Activated CD4-positive, alpha-beta T cell treated with anti-CD3 and anti-CD28 coated beads for 24 hours (primary cell): ENCODE measurements at places on chromosomes 7 and 10.

GRCh38 chr10:132710746-132711612 lies 75.0 kb downstream of the NKX6-2 start:
- DNase-seq, result no peak

- no peak for DNase-seq
Observed at GRCh38 chr7:90461219-90461618, 8.2 kb upstream of the PTTG1IP2 start.

- no peak for DNase-seq
Observed at GRCh38 chr10:58868736-58869435, 307.6 kb upstream of the PHYHIPL start.

DNA sequence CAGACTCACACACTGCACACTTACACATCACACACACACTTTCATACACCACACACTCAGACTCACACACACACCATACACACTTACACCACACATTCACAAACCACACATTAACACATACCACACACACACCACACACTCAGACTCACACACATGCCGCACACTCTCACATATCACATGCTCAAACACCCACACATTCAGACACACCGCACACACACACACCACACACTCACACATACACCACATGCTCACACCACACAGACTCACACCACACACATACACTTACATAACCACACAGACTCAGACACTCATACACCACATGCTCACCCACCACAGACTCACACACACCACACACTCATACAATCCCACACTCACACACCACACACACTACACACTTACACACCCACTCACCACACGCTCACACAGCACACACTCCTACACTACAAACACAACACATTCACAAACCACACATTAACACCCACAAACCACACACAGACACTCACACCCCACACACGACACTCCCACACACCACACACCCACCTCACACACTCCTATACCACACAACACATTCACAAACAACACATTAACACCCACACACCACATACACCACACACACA lies 125.4 kb downstream of the EVX1 start:
- no peak for DNase-seq

- DNase-seq, result no peak
Observed at GRCh38 chr7:117901089-117901797, 28.0 kb upstream of the CTTNBP2 start.

GRCh38 chr7:117907049-117907640 lies 33.9 kb upstream of the CTTNBP2 start:
- DNase-seq, result no peak

GRCh38 chr7:152891837-152892236 lies 132.3 kb downstream of the ACTR3B start:
- no peak for DNase-seq

DNA sequence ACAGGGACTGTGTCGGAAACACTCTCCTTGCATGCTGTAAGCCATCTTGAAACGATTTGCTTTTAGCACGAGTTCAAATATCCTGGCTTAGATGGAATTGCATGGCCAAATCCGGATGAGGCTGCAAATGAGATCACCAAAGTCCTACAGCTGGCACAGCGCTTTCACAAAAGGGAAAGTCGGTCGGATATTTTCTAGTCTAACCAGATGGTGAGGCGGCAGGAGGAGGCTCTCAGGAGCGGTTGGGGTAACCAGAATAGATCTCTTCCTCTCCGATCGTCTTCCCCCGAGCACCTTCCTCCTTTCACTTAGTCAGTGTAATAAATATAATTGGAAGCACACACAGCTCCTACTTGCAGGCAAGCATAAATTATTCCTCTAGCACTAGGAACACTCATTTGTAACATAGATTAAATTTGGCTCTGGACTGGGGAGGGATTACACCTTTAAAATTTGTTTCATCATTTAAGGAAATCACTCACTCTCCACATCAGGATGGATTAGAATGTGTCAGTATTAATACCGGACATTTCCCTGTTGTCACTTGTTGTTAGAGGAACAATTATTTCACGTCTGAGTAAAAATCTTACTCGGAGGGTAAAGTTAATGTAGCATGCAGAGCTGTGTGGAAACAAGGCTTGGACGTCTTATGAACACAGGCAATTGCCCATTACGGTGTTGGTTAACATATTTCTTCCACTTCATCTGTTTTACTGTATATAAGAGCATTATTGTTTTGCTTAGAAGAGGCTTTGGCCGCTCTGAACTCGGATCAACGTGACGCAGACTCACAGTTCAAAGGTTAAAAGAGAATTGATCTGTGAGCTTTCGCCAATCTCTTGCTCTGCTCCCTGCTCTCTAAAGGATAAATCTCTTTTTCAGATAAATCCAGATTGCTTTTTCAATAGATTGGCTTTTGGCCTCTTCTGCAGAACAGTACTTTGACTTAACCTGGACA lies 857.9 kb downstream of the TYW1 start:
- no peak for DNase-seq

DNA sequence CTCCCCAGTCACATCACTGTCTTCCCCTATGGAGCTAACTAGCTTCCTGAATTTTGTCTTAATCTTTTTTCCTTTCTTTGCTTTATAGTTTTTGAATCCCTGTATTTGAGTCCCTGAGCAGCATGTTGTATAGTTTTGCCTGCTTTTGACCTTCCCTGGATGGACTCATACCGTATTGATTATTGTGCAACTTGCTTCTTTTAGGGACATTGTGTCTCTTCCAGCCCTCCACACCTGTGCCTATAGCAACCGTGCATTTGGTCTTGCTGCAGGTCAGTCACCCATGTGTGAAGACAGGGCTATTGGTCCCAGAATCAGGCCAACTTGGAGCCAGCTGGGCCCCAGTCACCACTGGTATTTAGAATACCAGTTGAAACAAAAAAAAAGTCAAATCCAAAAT lies 158.9 kb upstream of the ADCY1 start:
- DNase-seq, result no peak

- no peak for DNase-seq
Observed at GRCh38 chr10:70832852-70833528, 17.2 kb downstream of the SGPL1 start.

- DNase-seq, result no peak
Observed at GRCh38 chr10:74824184-74824899, 2.1 kb upstream of the KAT6B start.

- DNase-seq, result no peak
Observed at GRCh38 chr7:80659120-80660055, 20.9 kb downstream of the CD36 start.

DNA sequence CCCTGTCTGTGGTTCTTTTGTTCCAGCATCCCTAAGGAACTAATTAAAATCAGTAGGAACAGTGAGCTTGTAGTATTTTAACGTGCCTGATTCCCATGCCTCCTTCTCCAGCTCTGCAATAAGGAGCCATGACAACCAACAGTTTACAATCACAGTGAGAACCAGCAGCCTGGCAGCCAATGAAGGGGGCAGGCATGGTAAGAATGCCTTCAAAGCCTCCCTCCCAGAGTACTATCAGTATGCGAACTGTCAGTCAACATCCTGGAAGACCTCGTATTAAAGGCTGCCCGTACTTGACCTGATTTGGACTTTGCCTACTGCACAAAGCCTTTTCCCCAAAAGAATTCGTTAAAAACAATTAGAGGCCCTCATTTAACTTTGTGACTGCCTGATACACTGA lies 7.7 kb downstream of the ZPBP start:
- DNase-seq, result no peak
